ENCODE measurements at places on chromosomes 7 and 10.

GRCh38 chr7:134126966-134127848 lies at the start of gene LRGUK:
TSS of gene LRGUK (plus strand) at chr7:134127340. CDS start at chr7:134127368, 28 bp downstream.
- peak; percentile 2 for DNase-seq

DNA sequence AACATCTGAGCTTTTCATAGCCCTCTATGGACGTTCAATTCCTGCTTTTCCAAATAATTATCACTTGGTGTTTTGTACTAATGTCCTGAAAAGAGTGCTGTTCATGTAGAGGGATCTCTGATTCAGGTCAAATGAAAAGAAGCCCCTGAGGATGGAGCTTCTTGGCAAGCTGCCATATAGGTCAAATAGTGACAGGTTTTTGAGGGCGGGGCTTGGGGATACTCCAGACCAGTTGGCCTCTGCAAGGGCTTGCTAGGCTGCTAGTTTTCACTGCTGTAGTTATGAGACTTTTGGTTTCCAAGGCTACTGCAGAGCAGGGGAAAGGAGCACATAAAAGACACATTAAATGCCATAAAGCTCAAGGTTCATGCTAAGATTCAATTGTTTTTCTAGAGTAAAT lies 257.2 kb upstream of the CACNA2D1 start:
- DNase-seq: no peak

DNA sequence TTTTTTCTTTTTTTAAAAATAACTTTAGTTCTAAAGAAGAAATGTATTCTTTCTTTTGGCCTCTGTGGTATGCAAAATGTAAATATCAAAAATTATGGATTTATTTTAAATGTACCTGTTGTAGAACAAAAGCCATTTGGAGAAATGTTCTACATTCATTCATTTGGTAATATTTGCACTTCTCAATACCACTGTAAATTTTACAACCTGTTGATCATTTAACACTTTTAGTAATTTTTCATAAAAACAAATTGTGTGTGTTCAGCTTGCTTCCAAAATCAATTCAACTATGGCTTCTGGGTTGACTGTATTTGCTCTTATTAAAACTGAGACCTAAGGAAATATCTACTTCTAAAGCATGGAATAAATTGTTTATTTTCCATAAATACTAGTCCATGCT lies 2.3 kb upstream of the IGF2BP3 start:
- no peak for DNase-seq

- no peak for DNase-seq
These were observed 35.7 kb upstream of the ATXN7L1 start for GRCh38 chr7:105911961-105912575.

GRCh38 chr10:121610798-121611323 lies 12.6 kb upstream of the FGFR2 start:
- DNase-seq: no peak

DNA sequence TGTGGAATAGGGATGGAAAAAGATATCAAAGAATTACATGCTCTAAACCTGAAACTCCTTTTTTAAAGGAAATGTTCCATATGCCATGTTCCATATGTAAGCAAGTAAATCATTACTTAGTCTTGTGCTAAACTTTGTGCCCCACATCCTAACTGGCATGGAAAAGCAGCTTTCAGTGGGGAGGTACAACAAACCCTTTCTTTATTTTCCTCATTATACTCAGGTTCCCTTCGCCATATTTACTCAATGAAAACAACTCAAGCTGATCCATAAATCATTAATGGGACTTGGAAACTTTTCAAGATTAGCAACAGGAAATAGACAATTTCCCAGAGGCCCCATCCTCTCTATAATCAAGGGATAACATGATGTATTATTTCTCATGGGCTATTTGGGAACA lies 56.0 kb downstream of the GSAP start:
- DNase-seq: no peak

DNA sequence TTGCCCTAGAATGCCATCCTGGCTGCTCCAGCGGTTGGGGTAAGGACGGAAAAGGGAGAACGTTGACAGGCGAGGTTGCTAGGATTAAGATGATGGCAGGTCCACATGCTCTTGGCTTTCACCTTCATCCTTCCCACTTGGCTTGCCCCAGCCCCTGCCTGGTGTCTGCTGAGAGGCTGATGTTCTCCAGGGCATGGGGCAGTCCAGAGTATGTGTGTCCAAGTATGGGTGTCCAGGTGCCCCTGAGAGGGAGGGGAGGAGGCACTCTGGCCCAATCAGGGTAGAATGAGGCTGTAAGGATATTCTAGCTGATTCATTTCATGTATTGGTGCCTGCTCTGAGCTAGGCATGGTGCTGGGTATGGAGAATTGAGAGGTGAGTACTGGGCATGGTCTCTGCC lies 12.6 kb downstream of the NEURL1 start:
- DNase-seq: no peak

GRCh38 chr10:71747551-71748523 lies 25.5 kb downstream of the VSIR start:
- DNase-seq: no peak

DNA sequence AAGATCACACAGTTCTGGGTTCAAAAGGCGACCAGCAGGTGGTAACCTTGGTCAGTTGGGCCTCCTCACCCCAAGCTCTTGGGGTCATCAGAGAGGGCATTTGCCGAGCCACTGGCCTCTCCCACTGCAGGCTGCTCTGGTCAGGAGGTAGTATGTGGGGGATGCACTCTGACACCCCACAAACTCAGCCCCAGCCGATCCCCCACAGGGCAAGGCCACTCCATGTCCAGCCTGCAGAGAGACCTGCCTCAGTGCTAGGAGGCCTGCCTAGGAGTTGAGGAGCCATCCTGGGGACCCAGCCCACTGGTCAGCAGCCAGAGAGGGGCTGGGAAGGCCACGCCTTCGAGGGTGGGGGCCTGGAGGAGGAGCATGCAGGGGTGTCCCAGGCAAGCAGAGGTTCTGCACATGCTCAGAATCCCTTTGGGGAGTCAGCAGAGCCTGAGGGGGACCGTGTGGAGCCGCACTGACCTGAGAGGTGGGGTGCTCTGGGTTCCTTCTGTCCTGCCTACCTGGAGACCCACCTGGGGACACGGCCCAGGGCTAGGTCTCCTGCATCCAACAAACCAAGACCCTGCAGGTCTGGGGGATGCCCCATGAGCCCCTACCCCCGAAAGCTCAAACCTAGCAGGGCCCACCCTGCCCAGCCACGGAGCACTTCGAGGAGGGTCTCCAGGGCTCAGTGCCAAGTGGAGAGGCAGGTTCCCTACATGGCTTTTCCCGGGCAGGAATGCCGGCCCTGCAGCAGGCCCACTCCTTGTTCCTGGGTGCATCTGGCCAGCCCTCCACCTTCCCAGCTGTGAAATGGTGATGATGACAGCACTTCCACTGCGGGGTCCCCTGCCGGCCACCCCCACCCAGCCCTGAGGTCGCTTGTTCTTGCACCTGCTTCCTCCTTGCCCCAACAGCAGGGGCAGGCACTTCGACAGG lies 58.5 kb downstream of the RASGEF1A start:
- DNase-seq: no peak

DNA sequence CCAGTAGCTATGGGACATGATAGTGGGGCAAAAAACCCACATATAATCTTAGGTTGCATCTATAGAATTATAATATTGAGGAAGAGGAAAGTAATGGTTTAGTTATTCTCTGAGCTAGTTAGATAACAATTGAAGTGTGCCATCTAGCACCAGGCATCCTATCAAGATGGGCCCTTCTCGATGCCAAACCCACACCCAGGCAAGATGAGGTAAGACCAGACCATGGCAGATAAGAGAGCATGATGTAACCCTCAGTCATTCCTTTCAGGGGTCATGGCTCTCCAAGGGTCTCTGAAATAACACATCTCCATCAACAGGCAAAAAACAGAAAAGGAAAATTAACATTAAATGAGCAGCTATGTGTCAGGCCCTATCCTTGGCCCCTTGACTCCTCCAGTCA lies 128.7 kb downstream of the SH3PXD2A start:
- no peak for DNase-seq

DNA sequence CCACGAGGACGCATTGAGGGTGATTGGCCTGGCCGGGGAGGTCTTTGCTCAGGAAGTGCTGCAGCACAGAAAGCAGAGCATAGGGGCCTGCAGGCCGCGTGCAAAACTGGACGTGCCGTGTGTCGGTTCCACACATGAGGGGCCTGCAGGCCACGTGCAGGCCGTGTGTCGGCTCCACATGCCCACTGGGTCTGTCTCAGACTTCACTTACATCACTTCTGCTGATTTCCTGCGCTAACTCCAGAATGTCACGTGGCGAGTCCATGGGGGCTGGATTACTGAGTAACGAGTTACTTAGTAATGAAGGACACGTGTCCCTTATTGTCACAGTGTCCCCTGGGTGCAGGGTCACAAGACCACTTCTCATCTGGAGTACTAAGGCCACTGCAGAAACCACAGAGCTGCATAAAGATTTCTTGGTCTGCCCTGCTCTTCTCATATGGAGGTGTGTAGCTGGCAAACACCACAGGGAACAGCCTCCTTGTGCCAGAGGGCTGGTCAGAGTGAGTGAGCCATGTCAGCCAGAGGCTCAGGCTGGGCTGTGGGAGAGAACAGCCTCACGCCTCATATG lies 60.8 kb downstream of the GDI2 start:
- no peak for DNase-seq

GRCh38 chr7:47888371-47889265 lies 59.6 kb downstream of the PKD1L1 start:
- no peak for DNase-seq

- DNase-seq: no peak
These were observed 792.6 kb upstream of the C7orf33 start for GRCh38 chr7:147798001-147798400.

GRCh38 chr10:44827431-44828006 lies 83.6 kb upstream of the TMEM72 start:
- DNase-seq: no peak

DNA sequence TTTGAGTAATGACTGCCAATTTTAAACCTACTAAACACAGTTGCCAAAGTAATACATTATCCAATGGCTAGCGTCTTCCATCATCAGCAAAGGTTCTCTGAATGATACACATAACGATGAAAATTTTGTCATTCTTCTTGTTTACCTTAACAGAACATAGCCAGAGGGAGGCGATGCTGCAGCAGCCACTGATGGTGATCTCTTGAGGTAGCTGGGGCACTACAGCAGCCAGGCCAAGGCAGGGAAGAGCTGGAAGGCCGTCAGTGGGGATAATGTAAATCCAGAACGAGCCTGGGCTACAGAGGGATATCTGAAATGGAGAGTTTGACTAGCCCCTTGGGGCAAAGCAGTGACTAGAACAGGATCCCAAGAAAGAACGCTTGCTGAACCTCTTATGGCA lies 38.8 kb downstream of the PRPS1L1 start:
- DNase-seq: no peak

- DNase-seq: no peak
These were observed 639.9 kb upstream of the PFKP start for GRCh38 chr10:2427412-2427811.

GRCh38 chr10:11673346-11674280 lies 62.2 kb upstream of the USP6NL start:
- no peak for DNase-seq

DNA sequence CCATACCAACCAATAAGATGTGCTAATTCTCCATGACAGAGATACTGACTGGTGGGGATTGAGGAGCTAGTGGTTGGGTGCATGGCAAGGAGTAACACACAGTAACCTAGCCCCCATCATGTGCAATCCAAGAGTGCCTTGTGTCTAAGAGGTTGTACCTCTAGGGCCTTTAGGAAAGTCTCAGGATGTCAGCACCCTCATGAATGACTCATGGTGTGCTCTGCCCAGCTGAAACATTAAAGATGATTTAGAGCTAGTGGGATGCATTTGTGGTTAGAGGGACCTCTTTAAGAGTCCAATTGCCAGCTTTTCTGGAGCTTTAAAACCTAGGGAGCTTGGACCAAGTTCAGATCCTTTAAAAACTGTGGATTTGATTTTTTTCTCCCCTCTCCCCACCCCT lies 181.1 kb downstream of the HERPUD2 start:
- DNase-seq: no peak

- DNase-seq: no peak
These were observed 55.7 kb upstream of the IL6 start for GRCh38 chr7:22671177-22671879.

DNA sequence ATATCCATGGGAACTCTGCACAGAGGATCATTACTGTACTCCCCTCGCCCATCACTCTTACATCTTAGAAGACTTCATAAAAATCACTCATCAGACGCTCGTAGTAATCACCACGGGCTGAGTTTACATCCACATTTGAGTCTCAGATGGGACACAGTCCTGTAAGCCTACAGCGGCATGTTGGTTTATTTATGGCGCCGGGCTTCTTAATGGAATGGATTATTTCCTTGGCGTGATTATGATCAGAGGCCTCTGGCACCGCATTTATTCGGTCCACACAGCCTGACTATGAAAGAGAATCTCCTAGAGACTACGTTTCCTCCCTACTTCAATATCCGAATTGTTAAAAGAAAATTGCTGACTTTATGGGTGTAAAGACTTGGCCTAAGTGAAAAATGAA lies 123.5 kb upstream of the FRMD4A start:
- DNase-seq: no peak

GRCh38 chr7:45067582-45067981 lies 21.2 kb downstream of the NACAD start:
- no peak for DNase-seq

DNA sequence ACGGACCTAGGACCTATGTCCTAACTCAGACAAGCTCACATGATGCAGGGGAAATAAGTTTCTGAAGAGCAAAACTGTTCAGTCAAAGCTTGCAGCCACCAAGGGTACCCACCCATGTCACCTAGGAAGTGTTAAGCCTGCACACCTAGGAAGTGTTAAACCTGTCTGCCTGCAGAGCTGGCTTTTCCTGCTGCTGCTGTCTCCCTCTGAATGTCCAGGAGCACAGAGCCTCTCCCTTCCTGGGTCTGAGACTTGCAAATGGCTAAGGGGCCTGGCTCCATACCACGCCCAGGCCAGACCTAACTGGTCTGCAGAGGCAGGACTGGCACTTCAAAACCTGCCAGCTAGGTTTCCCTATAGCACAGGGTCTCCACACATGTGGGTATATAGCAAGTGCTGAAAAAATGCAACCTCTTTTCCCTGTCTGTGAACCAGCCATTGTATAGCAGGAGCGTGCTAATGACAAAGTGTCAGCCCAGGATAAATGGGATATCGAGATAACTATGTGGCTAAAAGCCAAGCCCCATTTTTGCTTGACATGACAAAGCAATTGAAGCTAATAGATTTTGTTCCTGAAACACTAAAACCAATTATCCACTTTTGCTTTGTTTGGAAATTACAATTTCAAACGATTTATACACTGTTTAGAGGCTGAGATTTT lies 1.5 kb downstream of the GDF2 start:
- no peak for DNase-seq

- no peak for DNase-seq
These were observed 35.9 kb downstream of the ADCY1 start for GRCh38 chr7:45610019-45610418.

DNA sequence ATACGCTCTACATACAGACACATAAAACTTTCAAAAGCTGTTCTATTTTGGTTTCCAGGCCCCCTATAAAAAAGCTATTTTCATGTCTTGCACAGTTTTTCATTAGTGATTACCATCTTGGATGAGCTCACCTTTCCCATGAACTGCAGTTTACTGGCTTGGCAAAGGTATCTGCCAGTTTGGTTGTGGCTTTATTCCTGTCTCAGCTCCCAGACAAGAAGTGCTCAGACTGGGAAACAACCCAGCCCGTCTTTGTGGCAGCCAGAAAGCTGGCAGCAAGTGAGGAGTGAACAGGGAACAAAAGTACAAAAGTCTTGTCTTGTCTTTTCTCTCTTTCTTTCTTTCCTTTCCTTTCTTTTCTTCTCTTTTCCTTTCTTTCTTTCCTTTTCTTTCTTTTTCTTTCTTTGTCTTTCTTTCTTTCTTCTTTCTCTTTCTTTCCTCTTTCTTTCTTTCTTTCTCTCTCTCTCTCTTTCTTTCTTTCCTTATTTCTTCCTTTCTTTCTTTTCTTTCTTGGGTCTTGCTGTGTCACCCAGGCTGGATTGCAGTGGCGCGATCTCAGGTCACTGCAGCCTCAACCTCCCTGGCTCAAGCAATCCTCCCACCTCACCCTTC lies 138.8 kb downstream of the CFAP58 start:
- no peak for DNase-seq
